DMS153 (cell line): ENCODE measurements at places on chromosomes 11 and 22.

DNA sequence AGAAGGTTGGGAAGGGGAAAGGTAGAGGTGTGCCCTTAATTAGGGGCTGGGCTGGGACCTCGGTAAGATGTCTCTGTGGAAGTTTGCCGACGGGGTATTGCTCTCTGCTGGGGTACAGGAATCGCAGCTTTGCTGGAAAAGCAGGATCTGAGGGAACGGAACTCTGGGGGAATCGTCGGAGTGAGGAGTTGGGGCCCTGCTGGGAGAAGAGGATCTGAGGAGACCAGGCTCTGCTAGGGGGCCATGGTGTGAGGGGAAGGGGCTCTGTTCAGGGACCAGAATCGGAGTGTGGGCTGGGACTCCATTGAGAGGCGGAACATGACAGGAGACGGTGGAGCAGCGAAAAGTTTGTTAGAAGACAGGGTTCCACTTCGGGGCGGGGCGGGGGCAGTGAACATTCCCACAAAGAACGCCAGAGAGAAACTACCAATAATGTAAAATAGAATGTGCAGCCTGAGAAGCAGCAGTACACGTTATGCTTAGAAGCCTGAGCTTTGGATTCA, 456 bp downstream of the AAMDC start:
- no peak for DNase-seq

DNA sequence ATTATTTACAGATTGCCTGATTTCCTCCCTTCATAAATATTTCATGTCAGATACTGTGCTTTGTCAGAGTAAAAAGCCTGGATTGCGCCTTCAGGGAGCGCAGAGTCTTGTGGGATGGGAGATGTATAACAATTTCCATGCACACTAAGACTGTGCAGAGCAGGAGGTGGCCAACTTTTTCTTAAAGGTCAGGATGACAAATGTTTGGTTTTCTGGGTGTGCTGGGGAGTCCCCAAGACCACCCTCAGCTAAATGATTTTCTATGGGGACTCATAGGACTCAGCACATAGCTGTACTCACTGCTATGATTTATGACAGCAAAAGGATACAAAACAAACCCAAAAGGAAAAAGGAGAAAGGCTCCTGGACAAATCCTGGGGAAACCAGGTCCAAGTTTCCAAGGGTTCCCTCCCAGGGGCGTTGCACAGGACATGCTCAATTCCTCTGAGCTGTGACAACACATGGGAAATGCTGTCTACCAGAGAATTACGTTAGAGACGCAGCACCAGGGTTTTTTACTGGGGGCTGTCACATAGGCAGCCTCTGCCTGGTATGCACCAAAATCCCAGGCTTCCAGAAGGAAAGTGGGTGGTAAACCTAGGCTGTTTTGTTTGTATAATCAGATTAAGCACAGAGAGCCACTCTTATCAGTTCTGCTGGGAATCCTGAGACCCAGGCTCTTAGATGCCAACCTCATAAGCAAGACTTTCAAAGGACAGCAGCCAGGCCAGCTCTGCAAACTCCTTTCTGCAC, 59.1 kb downstream of the CSNK2A3 start:
- no peak for DNase-seq

DNA sequence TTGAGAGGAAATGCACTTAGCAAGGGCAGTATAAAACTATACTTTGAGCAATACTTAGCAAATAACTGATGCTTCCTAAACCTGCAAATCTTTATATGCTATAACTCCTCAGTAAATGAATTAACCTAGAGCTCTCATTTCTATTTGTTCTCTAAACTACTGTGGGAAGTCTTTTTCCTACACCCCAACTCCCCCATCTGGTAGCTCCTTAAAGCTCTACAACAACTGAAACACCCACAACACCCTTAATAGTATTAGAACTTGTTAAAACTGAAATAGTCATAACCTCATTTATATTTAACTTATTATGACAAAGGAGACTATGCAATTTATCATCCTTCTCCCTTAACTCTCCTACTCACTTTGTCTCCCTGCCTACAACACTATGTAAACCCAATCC, 43.4 kb downstream of the GUCY1A2 start:
- DNase-seq: no peak

GRCh38 chr22:42145175-42145574, 14.6 kb upstream of the CYP2D6 start:
- no peak for DNase-seq

DNA sequence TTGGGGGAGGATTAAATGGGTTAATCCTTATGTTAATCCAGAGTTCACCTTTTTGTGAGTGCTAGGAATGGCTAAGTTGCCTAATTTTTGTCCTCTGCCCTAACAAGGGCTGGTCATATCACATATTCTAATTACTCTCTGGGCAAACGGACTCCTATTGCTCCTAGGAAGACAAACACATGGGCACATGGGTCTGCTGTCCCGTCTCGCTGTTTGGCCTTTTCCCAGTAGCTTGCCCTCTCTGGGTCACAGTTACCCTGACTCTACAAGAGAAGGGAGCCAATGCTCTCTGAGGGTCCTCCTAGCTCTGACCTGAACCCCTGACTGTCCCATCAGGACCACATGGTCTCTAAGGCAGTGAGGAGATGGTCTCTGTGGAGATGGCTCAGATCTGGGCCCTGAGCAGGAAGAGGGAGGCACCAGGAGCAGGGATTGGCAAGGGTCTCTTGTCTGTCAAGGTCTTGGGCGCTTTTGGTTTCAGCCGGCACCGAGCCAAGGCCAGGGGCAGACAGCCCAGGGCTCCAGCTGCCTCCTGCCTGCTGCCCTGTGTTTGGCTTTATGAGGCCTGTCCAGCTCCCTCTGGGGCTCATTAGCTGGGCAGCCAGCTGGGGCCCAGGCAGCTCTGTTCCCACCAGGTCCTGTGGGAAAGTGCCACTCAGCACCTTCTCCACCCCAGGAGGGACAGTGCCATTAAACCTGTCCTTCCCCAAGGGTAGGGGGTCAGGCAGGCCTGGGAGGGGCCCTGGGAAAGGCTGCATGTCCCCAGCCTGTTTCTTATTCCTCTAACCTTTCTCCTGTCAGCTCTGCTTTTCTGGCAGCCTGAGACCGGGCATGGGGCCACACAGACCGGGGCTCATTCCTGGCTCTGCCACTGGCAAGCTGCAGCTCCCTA, 559.9 kb downstream of the MN1 start:
- DNase-seq: no peak

GRCh38 chr11:44316659-44317240, 6.8 kb upstream of the ALX4 start:
- DNase-seq: peak; percentile 80

DNA sequence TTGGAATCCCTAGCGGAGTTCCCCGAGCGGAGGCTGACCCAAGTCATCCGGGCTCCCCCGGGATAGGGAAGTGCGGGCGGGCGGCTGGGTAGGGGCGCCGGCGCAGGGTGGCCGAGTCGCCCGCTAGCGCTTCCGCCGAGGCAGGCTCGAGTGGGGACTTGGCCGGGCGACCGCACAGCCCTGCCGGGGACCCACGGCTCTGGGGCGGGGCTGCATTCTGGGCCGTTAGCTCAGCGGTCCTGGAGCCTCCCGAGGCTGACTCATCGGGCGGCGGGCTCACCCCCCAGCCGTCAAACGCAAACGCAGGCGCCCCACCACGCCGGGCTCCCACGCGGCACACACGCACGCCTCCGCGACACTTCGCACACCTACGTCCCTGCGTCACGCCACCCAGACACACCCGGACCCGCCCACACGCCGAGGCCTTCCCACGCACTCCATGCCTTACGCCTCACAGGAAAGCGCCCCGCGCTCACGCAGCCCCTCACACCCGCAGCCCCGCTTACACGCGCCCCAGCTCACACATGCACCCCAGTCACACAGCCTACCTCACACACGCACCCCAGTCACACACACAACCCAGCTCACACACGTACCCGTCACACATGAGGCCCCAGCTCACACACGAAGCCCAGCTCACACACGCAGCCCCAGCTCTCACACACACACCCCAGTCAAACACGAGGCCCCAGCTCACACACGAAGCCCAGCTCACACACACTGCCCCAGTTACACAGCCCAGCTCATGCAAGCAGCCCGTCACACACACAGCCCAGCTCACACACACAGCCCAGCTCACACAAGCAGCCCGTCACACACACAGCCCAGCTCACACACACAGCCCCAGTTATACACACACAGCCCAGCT, 1.2 kb downstream of the PHLDB1 start:
- no peak for DNase-seq

GRCh38 chr11:113859665-113860064, 15.7 kb downstream of the USP28 start:
- no peak for DNase-seq
